ENCODE measurements at places on chromosomes 13 and 19.
A peak's percentile ranks its signal among the peaks of the same experiment; 100 is the strongest.

DNA sequence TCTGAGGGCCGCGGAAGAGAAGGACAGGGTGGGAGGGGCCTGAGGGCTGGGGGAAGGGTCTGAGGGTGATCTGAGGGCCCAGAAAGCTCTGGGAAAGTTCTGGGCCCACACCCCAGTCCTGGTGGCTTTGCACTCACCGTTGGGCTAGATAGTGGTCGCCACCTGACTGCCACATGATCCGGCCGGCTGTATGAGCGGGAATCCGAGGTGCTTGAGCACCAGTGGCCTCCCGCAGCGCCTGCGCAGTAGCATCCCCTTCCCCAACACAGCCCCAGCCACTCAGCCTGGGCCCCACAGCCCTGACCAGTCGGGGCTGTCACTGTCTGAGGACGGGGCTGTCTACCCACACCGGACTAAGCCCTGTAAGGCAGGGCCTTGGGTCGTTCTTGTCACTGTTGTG lies 15.0 kb downstream of the PRODH2 start:
- no peak for DNase-seq

GRCh38 chr13:53340505-53341143 lies 312.0 kb downstream of the OLFM4 start:
- DNase-seq = no peak

DNA sequence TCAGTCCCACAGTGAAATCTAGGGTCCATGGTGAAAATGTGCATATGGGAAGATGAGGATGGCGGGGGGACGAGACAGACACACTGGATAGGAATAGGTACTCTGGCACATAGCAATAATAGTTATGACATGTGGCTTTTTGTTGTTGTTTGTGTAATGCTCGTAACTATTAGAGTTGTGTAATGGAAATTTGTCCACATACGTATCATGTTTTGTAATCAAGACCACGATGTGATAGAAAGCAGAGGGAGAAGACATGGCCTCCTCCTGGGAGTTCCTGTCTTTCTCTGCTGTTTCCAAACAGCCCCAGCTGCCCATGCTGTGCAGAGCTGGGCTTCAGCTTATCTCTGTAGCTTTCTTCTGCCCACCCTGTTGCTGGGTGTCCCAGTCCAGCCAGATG lies 185.3 kb upstream of the TMTC4 start:
- DNase-seq = no peak

DNA sequence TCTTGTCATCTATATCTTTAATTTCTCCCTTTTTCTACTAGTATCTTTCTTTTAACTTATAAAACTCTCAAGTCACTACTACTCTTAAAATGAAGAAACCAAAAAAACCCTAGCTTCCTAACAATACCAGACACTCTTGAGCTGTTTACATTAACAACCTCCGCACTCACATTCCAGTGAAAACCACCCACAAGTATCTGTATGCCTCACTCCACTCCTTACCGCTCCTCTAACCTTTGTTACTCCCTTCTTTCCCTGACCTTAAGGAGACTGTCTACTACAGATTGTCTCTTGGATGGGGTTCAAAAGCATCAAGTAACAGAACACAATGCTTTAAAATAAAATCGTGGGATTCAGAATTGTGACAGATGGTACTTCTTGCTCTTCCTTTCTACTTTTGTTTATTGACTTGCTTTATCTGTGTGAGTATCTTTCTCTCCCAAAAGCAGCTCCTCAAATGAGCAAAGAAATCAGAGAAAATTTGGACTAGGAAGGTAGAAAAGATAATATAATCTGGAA lies 110.0 kb upstream of the FBXL3 start:
- DNase-seq = no peak

GRCh38 chr19:3057275-3057714 lies 5.0 kb downstream of the TLE5 start:
- DNase-seq = no peak

DNA sequence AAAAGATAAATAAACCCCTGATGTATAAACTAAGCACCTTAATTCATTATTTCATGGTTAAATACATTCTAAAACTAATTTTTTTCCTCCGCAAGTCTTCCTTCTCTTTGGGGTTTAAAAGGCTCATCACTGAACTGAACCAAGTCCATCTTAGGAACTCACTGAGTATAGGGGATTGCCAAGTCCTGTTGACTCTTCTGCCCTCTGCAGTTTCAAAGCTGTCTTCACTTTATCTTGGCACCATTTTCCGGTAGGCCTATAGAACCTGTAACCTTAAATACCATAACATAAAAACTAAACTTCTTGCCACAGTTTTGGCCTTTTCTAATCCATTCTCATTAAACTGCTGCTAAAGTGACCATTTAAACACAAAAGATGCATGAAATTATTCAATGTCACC lies 66.5 kb upstream of the USPL1 start:
- DNase-seq = peak; percentile 26

DNA sequence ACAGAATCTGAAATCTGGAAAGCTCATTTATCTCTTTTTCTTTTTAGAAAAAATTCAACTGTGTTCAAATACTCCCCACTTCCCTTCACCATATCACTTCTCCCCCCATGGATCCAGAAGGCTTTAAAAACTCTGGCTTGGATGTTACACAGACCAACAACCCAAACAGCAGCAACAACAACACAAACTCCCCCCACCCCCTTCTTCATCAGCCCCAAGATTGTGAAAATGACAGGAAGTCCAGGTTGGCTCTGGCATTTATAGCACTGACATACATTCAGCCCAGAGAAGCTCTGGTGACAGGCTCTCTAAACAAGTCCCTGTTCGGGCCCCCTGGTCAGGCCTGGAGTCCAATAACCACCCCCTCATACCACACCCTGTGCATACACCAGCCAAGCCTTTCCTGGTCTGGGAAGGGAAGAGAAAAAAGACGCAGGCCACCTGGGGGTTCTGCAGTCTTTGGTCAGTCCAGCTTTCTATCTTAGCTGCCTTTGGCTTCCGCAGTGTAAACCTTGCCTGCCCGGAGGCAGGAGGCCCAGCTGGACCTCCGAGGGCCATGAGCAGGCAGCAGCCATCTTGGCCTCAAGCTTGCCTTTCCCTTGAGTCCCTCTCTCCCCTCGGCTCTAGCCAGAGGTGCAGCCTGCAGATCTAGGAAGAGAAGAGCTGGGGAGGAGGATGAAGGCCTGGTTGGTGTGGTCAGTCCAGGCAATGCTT lies 6.8 kb downstream of the CDX2 start:
- DNase-seq = no peak

DNA sequence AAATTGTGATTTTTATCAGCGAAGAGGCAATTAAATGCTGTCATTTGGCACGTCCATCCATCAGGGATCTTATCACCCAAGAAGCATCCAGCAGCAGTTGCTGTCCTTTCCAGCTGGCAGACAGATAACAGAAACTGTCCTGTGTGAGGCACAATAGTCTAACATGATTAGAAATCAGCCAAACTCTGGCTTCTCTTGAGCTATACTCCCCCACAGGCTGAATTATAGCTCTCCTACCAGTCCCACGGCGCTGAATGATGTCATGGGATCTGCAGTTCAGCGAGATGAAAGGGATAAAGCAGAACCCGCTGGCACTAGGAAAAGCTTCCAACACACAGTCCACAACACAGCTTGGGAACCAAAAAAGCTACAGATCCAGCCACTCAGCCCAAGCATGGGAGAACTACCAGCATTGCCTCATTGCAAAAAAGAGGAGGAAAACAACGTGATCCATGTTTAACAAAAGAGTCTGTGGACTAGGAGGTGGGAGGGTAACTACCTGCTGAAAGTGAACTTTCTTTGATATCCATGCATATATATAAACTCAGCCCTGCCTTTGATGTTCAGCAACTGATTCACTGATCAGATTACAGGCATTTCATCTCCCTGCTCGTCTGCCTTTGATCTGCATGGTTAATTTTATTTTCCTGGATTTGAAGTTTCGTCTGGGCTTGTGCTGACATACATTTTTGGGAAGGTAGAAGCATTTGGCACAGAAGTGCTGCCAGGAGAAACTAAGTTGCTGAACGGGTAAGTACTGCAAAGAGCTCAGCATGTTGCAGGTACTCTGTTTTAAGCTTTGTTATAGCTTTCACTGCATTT lies at the start of gene TNFRSF19:
Gene TNFRSF19 (plus strand): TSS at position 314 of the 822 bp plus-strand sequence. CDS start 19,772 bp downstream, outside the sequence.
- DNase-seq = peak; percentile 8

DNA sequence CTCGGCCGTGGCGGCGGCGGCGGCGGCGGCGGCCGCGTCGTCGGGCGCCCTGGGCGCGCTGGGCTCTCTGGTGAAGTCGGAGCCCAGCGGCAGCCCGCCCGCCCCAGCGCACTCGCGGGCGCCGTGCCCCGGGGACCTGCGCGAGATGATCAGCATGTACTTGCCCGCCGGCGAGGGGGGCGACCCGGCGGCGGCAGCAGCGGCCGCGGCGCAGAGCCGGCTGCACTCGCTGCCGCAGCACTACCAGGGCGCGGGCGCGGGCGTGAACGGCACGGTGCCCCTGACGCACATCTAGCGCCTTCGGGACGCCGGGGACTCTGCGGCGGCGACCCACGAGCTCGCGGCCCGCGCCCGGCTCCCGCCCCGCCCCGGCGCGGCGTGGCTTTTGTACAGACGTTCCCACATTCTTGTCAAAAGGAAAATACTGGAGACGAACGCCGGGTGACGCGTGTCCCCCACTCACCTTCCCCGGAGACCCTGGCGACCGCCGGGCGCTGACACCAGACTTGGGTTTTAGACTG lies 1.7 kb downstream of the SOX1 start:
- DNase-seq = no peak

GRCh38 chr13:42272115-42272803 lies at the start of gene AKAP11:
Gene AKAP11, plus strand, starts transcription at chr13:42272152. Its CDS starts 14,197 bp downstream, at chr13:42286349.
- peak; percentile 65 for DNase-seq

GRCh38 chr19:45235485-45235884 lies 9.7 kb downstream of the EXOC3L2 start:
- no peak for DNase-seq

All from endothelial cell of umbilical vein (primary cell).